Left renal pelvis (tissue), 4 donors: ENCODE measurements at places on chromosomes 2 and 18. TPM values are rescaled to one million over a fixed set of nuclear protein-coding genes. Genes with fewer than 3 reads are reported as not detected.

CDK15 gene
- polyA plus RNA-seq, result 1.0 TPM

CFAP65 gene
- polyA plus RNA-seq, result 0.27 TPM

ACTR3 gene
- polyA plus RNA-seq, result 181 TPM

GAL3ST2 gene
- 0.16 TPM for polyA plus RNA-seq

PREB gene
- 44.3 TPM for polyA plus RNA-seq

PCGF1 gene
- 23.7 TPM for polyA plus RNA-seq

DPP10 gene
- 11.5 TPM for polyA plus RNA-seq

SNRPD1 gene
- polyA plus RNA-seq, result 153 TPM

CCDC74A gene
- polyA plus RNA-seq, result 10.5 TPM

ATP9B gene
- 36.4 TPM for polyA plus RNA-seq

DYNAP gene
- polyA plus RNA-seq, result not detected

KCNJ3 gene
- 8.5 TPM for polyA plus RNA-seq

KCNIP3 gene
- polyA plus RNA-seq, result 18.9 TPM

TCF23 gene
- 0.72 TPM for polyA plus RNA-seq

CNPPD1 gene
- polyA plus RNA-seq, result 57.3 TPM

RAD51AP2 gene
- 0.21 TPM for polyA plus RNA-seq

CHRND gene
- polyA plus RNA-seq, result 0.71 TPM

TBR1 gene
- not detected for polyA plus RNA-seq

FHOD3 gene
- polyA plus RNA-seq, result 40.1 TPM

IRS1 gene
- 16.0 TPM for polyA plus RNA-seq

NRBP1 gene
- 133 TPM for polyA plus RNA-seq

SEC11C gene
- polyA plus RNA-seq, result 81.1 TPM

LAMA3 gene
- polyA plus RNA-seq, result 3.1 TPM

C2orf66 gene
- 0.39 TPM for polyA plus RNA-seq

MBP gene
- polyA plus RNA-seq, result 20.2 TPM

PLB1 gene
- 3.9 TPM for polyA plus RNA-seq

ANO7 gene
- 3.3 TPM for polyA plus RNA-seq

ANKRD30B gene
- 0.15 TPM for polyA plus RNA-seq

NEB gene
- 20.3 TPM for polyA plus RNA-seq

CXCR1 gene
- 0.55 TPM for polyA plus RNA-seq

ZNF512 gene
- 78.5 TPM for polyA plus RNA-seq

UGT1A10 gene
- polyA plus RNA-seq, result not detected

FSIP2 gene
- 2.0 TPM for polyA plus RNA-seq

NXPH2 gene
- 2.5 TPM for polyA plus RNA-seq

PTH2R gene
- 45.0 TPM for polyA plus RNA-seq

PFN4 gene
- polyA plus RNA-seq, result 1.9 TPM

RSAD2 gene
- polyA plus RNA-seq, result 2.8 TPM

NAT8 gene
- 0.89 TPM for polyA plus RNA-seq

CNGA3 gene
- polyA plus RNA-seq, result not detected

IL1B gene
- 0.82 TPM for polyA plus RNA-seq

CROCC2 gene
- 0.03 TPM for polyA plus RNA-seq

REG3A gene
- not detected for polyA plus RNA-seq

PLA2R1 gene
- 66.6 TPM for polyA plus RNA-seq

LYPD6B gene
- polyA plus RNA-seq, result 30.3 TPM
